Suppressor macrophage treated with lipopolysaccharide for 1 hour (primary cell): ENCODE measurements at places on chromosomes 12 and 14.
A peak's percentile ranks its signal among the peaks of the same experiment; 100 is the strongest.

- DNase-seq: no peak
These were observed 9.5 kb downstream of the BEST3 start for GRCh38 chr12:69689638-69690037.

DNA sequence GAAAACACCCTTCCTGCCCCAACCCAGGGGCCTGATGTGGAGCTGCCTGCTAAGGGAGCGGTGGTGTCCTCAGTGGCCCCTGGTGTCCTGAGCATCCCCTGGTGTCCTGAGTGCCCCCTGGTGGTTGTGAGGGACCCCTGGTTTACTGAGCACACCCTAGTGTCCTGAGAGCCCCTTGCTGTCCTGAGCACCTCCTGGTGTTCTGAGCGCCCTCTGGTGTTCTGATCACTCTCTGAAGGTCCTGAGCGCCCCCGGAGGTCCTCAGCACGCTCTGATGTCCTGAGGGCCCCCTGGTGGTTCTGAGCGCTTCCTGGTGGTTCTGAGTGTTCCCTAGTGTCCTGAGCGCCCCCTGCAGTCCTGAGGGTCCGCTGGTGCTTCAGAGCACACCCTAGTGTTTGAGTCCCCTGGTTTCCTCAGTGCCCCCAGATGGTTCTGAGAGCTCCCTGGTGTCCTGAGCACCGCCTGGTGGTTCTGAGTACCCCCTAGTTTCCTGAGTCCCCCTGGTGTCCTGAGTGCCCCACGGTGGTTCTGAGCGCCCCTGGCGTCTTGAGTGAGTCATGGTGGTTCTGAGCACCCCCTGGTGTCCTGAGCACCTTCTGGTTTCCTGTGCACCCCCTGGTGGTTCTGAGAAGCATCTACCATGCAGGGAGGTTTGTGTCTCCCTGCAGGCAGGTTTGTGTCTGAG, 1004.2 kb downstream of the TMEM121 start:
- DNase-seq: peak; percentile 11

GRCh38 chr12:55908726-55909512, 18.8 kb downstream of the PYM1 start:
- DNase-seq: no peak

- no peak for DNase-seq
These were observed 13.1 kb downstream of the NPC2 start for GRCh38 chr14:74480046-74480445.

DNA sequence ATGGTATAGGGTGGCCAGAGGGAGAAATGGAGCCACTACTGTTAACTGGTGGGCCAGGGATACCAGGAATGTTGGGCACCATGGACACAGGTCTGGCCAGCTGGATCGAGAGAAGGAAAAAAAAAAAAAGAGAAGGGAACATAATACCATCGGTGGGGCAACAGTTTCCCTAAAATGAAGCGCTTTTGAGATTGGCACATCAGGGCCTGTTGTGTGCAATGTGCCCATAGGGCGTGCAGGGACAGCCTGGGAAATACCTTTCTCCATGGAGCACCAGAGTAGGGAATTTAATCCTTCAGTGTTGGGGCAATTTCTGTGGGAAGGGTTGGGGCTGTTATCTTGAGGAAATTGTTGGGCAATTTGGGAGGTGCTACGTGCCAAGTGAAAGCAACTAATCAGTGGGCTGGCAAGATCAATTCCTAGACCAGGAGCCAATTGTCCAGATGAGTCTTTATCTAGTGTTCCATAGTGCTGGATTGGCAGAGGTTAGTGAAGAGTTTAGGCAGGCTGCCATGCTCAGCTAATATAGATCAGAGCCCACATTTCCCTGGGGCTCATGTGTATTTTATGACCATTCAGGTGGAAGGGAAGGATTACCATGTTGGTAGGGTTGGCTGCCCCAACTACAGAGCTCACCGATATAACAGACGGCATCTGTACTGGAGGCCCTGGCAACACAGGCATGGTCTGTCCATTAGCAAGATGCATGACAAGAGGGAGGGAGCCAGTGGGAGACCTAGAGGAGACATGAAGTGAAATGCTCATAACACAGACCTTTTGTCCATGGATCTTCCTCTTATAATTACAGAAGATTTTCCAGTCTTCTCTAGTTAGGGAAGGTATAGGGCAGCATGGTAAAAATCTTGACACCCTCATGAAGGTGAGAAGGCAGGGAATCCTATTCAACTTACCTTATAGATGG, 25.5 kb upstream of the NPFF start:
- DNase-seq: no peak
